Forelimb muscle (tissue), 1 donor: ENCODE measurements at places on chromosomes 3 and 15. TPM values are rescaled to one million over a fixed set of nuclear protein-coding genes. Genes with fewer than 3 reads are reported as not detected.

GRCh38 chr3:126134219-126134975, 46.0 kb downstream of the ALDH1L1 start:
- peak; percentile 14 for DNase-seq

- no peak for DNase-seq
Measured at GRCh38 chr15:96448923-96449322, 118.4 kb downstream of the NR2F2 start.

GRCh38 chr3:82942041-82942440, 1180.6 kb upstream of the GBE1 start:
- no peak for DNase-seq

The TIPIN gene
- 12.0 TPM for polyA plus RNA-seq

The CILP gene
- 22.1 TPM for polyA plus RNA-seq
